ENCODE measurements at places on chromosomes 7 and 10.

- no peak for DNase-seq
These were observed 239.9 kb downstream of the CAMK1D start for GRCh38 chr10:12589291-12589690.

GRCh38 chr10:29007748-29008610 lies 280.9 kb upstream of the LYZL1 start:
- no peak for DNase-seq

GRCh38 chr7:676972-677385 lies 49.5 kb upstream of the DNAAF5 start:
- DNase-seq: no peak

- DNase-seq: no peak
These were observed 82.8 kb downstream of the GPR158 start for GRCh38 chr10:25257646-25258045.

DNA sequence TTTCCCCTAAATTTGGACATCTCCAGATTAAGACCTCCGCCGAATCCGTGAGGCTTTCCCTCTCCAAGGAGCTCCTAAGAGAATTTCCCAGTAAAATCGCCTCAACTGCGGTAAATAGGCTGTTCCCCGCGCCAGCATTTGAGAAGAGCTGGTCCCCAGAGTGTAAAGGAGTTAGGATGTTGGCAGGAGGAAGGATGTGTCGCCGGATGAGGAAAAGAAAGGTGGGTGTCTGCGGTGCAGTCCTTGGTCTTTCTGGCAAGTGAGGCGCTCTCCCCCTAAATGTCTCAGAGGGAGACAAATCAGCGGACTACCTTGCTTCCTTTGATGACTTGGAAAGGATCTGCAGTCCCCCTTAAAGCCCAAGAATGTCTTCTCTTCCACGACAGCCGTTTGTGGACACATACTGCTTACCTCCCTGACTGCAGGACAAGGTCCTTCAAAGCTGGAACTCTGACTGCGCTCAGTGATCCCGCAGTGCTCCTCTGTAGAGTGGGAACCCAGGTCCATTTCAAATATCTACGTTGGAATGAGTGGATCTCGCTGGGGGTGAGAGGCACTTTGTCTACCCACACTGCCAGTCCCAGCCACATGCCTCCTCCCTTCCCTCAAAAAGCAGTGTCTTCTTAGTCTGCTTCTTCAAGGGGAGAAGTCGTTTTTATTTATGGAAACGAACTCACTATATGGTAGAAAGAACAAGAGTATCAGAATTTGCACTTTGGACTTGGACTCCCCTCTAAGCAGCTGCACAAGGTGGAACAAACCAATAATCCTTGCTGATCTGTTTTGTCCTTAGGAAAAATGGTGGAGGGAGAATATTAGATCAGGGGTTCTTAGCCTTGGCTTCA lies 1.1 kb upstream of the DLG5 start:
- no peak for DNase-seq

All from glutamatergic neuron (in vitro differentiated cells).